ENCODE measurements at places on chromosomes 4 and X.

DNA sequence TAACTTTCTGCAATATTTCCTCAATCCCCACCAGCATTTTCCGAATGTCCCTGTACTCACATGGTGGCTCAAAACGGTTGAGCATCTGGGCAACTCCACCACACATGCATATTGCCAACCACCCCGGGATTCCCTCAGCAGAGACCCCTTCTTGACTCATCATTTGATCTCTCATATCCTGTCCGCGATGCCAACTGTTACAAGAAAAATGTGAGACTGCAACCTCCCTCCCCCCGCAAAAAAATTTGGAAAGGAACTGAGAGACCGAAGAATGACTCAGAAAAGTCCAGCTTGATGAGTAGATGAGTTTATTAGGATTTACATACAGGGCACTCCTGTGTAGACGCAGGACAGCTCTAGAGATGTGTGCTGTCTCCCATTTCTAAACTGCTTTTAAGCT, 561.4 kb downstream of the ZIC3 start:
- DNase-seq: no peak

- DNase-seq: no peak
Measured at GRCh38 chrX:142156567-142156966, 48.5 kb downstream of the MAGEC2 start.

- no peak for DNase-seq
Measured at GRCh38 chrX:46837558-46838485, 979 bp downstream of the RP2 start.

- no peak for DNase-seq
Measured at GRCh38 chr4:94690851-94691254, 66.9 kb upstream of the BMPR1B start.

- no peak for DNase-seq
Measured at GRCh38 chr4:165124488-165124887, 11.8 kb upstream of the TMEM192 start.

- no peak for DNase-seq
Measured at GRCh38 chrX:45274576-45274975, 73.9 kb upstream of the DIPK2B start.
